ENCODE measurements at places on chromosomes 5 and 9. TPM values are rescaled to one million over a fixed set of nuclear protein-coding genes. Genes with fewer than 3 reads are reported as not detected.

- H3K4me3 ChIP-seq, result no peak overlapping the region
- H3K4me1 ChIP-seq, result no peaks in the 10 kb centered on the region
- H3K27ac ChIP-seq, result no peak overlapping the region
- DNase-seq, result no peak
Measured at GRCh38 chr5:16483361-16483760, 17.8 kb upstream of the ZNF622 start.

GRCh38 chr5:104023739-104024138 is 461.1 kb upstream of the NUDT12 start:
- no peak overlapping the region for H3K4me3 ChIP-seq
- no peak overlapping the region for H3K27ac ChIP-seq
- no peak for DNase-seq
- no peaks in the 10 kb centered on the region for H3K27me3 ChIP-seq
- H3K36me3 ChIP-seq, result no peaks in the 10 kb centered on the region

GRCh38 chr5:42912184-42912798 is 100.6 kb upstream of the SELENOP start:
- H3K27ac ChIP-seq, result no peak overlapping the region
- no peaks in the 10 kb centered on the region for H3K27me3 ChIP-seq
- H3K4me3 ChIP-seq, result no peak overlapping the region
- peak; percentile 27 for DNase-seq
- no peaks in the 10 kb centered on the region for H3K4me1 ChIP-seq
- no peaks in the 10 kb centered on the region for H3K36me3 ChIP-seq

DNA sequence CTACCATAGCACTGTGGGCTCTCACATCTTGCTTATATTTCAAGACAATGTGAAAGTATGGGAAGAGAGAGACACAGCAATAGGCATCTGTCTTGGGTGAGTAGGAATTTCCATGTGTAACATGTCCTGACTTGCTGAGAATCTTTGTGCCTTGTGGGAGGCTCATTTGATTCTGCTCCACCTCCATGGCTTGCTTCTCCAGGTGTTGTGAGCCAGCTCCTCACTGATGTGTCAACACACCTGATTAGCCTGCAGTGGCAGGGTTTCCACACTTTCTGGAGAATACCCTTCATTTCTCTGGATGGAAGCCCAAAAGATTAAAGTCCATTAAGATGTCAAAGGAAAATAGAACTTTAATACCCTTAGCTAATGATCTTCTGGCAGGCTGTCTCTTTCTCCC is 613.6 kb downstream of the ZNF608 start:
- no peaks in the 10 kb centered on the region for H3K4me1 ChIP-seq
- DNase-seq, result no peak
- no peaks in the 10 kb centered on the region for H3K27me3 ChIP-seq
- no peaks in the 10 kb centered on the region for H3K36me3 ChIP-seq
- no peak overlapping the region for H3K4me3 ChIP-seq
- no peak overlapping the region for H3K27ac ChIP-seq

DNA sequence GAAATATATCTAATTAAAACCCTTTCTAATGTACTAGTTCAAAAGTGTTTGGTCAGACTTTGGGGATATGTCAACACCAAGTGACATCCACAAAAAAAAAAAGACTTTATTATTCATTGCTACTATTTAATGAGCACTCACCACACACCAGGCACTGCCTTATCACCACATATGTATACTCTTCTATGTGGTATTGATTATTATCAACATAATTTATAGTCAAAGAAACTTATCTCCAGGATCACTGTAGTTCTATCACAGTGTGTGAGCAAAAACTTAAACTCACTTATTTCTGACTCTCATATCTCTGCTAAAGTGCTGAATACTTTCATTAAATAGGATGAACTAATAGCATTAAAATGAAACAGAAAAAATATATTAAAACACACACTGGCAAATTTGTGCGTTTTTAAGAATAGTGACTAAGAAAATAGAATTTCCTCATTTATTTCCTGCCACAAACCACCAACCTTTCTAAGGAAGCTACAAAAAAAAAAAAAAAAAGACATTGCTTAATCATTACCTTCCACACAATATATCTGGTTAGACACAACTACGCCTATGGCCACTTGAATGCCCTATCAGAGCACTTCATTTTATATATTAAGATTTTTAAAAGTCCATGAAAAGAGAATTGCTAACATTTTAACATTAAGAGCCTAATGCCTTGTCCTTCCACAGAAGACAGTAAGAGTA is 12.8 kb downstream of the SLCO4C1 start:
- H3K27me3 ChIP-seq, result no peaks in the 10 kb centered on the region
- H3K27ac ChIP-seq, result no peak overlapping the region
- DNase-seq, result no peak
- H3K4me1 ChIP-seq, result no peaks in the 10 kb centered on the region

DNA sequence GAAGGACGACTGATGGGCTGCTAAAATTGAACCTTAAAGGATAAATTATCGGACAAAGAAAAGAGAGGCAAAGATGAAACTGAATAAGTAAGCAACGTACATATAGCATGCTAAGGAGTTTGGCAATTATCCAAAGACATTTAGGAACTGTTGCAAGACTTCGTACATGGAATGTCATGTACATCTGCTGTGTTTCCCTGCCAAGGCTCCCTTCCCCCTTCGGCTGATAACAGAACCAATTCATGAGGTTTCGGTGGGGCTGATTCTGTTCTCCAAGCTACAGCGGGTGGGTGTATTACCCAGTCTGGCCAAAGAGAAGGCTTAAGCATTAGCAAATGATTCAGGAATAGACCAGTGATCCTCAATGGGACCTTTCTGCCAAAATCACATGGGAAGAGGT is 190.9 kb upstream of the FREM1 start:
- no peak for DNase-seq
- H3K27ac ChIP-seq, result no peak overlapping the region
- H3K27me3 ChIP-seq, result no peaks in the 10 kb centered on the region
- no peak overlapping the region for H3K4me3 ChIP-seq
- H3K36me3 ChIP-seq, result no peaks in the 10 kb centered on the region

- H3K27ac ChIP-seq, result no peak overlapping the region
- no peaks in the 10 kb centered on the region for H3K27me3 ChIP-seq
- no peak overlapping the region for H3K4me3 ChIP-seq
- H3K4me1 ChIP-seq, result no peaks in the 10 kb centered on the region
- H3K36me3 ChIP-seq, result no peaks in the 10 kb centered on the region
- DNase-seq, result no peak
Measured at GRCh38 chr9:5263351-5264218, 32.4 kb downstream of the INSL4 start.

OGN gene
- total RNA-seq, result 24.4 TPM

C9orf153 gene
- total RNA-seq, result 1.6 TPM

PITX1 gene
- total RNA-seq, result 50.6 TPM
